ENCODE measurements at places on chromosomes 12 and 14. TPM values are rescaled to one million over a fixed set of nuclear protein-coding genes. Genes with fewer than 3 reads are reported as not detected.

Gene TAC3
- total RNA-seq, result not detected

Gene RNASE4
- total RNA-seq, result 0.70 TPM

Gene SERPINA9
- total RNA-seq, result not detected

Gene SIRT4
- total RNA-seq, result 2.0 TPM

Gene NTN4
- total RNA-seq, result not detected

Gene ERBB3
- 0.82 TPM for total RNA-seq

Gene C12orf42
- total RNA-seq, result not detected

- no peak for DNase-seq
Observed at GRCh38 chr14:101788016-101788635, 26.6 kb downstream of the PPP2R5C start.

DNA sequence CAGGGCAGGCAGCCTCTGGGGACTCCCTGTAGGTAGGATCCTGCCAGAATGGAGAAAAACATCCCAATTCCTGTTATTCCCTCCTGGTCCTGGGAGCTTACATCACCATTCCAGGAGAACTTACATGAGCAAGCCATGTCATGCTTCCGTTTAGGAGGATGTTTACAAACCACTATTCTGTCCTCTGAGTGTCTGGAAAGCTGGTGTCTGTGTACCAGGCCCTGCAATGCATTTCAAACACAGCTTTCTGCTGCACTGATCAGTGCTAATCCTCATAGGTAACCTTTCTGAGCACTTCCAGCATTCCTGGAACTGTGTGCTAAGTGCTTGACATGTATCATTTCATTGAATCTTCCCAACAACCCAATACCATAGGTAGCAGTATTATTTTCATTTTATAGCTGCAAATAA, 19.8 kb upstream of the MAP1LC3B2 start:
- no peak for DNase-seq

GRCh38 chr12:337039-337438, 52.1 kb downstream of the KDM5A start:
- no peak for DNase-seq

GRCh38 chr12:21801522-21802288, 27.2 kb upstream of the KCNJ8 start:
- DNase-seq, result no peak

DNA sequence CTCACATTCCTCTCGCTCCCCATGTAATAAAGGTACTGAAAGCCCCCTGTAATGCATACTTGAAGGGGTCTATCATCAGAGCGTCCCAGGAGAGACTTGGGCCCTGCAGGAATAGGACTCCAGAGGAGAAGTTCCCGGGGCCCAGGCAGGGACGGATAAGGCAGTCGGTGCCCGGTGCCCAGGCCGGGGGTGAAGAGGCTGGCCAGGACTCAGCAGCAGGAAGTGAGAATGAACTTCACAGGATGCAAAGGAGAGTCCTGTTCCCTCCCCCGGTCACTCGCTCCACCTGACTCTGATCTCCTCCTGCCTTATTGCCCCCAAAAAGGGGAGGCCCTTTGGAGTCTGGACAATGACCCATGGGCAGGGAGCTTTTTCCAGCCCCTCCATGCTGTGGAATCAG, 40.2 kb downstream of the LRRC74A start:
- no peak for DNase-seq

GRCh38 chr14:85533023-85533860, 3.3 kb downstream of the FLRT2 start:
- DNase-seq, result no peak

DNA sequence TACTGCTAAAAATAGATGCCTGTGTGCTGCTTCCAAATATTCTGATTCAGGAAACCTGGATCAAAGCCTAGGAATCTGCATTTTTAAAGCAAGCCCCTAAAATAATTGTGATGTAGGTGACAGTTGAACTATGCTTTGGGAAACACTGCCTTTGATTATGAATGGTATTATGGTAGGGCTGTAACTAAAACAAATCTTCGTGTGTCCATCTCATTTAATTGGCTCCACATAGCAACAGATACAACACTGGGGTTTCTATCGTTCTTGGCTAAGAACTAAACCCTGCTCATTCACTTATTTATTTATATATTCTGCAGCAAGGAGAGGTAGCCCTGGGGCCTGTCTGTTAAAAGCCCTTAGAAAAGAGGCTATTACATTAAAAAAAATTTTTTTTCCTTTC, 23.0 kb upstream of the ITGA5 start:
- DNase-seq, result no peak

- DNase-seq, result no peak
Observed at GRCh38 chr12:108850854-108851573, 6.4 kb downstream of the SSH1 start.

DNA sequence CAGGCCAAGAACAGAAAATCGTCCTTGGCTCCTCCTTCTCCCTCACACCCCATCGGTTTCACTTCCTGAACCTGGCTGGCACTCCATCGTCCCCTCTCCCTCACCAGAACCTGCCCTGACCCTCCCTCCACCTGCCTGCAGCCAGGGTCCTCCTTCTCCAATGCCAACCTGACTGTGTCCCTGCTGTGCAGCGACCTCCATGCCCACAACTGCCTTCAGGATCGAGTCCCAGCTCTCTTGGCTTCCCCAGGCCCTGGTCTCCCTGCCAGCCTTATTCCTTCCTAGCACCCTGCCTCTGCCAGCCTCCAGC, 19.8 kb downstream of the HVCN1 start:
- DNase-seq, result no peak

DNA sequence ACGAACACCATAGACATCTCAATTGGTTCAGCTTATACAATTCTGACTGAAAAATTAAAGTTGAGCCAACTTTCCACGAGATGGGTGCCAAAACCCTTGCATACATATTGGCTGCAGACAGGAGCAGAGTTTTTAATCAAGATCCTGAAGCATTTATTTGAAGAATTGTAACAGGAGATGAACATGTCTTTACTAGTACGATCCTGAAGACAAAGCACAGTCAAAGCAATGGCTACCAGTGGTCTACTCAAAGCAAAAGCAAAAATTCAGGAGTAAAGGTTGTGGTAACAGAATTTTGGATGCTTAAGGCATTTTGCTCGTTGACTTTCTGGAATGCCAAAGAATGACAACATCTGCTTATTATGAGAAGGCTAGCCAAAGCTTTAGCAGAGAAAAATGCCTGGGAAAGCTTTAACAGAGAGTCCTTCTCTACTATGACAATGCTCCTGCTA, 20.7 kb downstream of the ZDHHC17 start:
- DNase-seq, result no peak

Measured in activated CD4-positive, alpha-beta memory T cell treated with anti-CD3 and anti-CD28 coated beads for 36 hours (primary cell).